NCI-H2081 treated with DMSO at 0.1 percent for 48 hours (cell line): ENCODE measurements at places on chromosomes 7 and 10.

DNA sequence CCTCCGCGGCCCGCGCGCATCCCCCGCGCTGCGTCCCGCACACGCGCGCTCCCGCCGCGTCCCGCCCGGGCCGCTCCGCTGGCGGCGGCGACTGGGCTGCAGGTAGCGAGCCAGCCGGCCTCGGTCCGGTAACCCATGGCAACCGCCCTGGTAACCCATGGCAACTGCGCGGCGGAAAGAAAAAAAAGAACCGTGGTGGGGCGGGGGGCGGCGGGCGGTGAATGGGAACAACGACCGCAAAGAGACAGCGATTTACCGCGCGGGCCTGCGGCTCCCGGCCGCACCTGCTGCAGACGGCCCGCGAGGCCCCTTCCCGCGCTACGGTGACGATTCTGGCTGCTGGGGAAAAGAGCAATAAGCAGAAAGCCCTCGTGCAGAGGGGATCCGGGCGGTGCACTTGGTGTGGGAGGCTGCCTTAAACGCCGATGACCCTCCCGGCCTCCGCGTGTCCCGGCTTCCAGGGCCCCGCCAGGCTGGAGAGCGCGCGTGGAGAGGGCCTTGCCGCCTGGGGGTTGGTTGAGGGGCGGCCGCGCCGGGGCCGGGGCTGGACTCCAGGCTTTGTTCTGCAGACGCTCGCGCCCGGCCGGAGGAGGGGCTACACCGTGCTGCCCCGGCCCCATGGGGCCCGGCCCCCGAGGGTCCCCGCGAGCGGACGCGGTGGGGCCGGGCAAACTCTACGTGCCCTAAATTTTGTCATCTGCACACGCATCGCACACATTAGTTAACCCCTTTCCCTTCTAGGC lies 84.7 kb downstream of the SNX10 start:
- DNase-seq, result no peak

DNA sequence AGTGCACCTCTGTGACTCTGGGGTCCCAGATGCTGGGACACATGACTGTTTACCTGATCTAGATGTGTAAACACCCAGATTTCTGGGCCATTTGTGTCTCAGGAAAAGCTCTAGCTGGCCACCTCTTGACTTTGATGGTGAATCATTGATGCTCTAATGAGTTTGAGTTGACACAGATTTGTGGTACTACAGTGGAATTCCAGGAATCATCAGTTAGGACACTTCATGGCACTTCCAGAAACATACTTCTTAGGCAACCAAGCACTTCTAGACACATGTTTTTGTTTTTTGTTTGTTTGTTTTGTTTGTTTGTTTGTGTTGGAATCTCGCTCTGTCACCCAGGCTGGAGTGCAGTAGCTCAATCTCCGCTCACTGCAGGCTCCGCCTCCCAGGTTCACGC lies 302.2 kb upstream of the ZMIZ1 start:
- DNase-seq, result no peak

GRCh38 chr7:23467291-23467805 lies 2.9 kb downstream of the IGF2BP3 start:
- no peak for DNase-seq

GRCh38 chr10:88028654-88029053 lies 165.2 kb downstream of the PTEN start:
- DNase-seq, result no peak

DNA sequence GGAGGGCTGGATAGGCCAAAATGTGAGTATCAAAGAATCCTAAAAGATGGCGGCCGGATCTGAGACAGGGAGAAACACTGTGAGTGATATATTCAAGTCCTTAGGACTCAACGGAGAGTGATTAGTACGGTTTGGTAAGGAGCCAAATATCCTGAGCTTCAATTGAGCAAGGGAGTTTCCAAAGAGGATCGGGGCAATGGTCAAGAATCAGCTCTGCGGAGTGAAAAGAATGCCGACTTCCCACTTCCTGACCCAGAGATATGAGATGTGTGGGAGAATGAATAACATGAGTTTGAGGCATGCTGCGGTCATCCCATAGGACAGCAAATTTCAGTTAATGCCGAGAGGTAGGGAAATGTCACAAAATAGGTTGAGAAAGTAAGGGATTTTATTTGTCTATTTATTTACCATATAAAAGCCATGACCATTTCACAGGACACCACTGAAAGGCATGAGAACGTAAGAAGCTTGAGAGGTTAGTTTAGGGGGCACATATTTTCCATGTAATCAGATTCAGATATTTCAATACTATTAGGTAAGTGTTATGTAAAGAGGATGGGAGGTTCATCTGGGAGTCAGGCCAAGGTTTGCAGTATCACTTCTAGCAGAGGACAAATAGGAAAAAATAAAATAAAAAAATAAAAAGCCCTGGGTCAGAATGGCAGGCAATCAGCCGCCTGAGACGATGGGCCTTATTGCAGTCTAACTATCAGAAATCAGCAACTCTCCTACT lies 165.6 kb downstream of the HGF start:
- DNase-seq, result no peak

- no peak for DNase-seq
These were observed 215.1 kb downstream of the FOXP2 start for GRCh38 chr7:114629762-114630161.

- DNase-seq, result no peak
These were observed 157.4 kb upstream of the MAGI2 start for GRCh38 chr7:79610748-79611304.

DNA sequence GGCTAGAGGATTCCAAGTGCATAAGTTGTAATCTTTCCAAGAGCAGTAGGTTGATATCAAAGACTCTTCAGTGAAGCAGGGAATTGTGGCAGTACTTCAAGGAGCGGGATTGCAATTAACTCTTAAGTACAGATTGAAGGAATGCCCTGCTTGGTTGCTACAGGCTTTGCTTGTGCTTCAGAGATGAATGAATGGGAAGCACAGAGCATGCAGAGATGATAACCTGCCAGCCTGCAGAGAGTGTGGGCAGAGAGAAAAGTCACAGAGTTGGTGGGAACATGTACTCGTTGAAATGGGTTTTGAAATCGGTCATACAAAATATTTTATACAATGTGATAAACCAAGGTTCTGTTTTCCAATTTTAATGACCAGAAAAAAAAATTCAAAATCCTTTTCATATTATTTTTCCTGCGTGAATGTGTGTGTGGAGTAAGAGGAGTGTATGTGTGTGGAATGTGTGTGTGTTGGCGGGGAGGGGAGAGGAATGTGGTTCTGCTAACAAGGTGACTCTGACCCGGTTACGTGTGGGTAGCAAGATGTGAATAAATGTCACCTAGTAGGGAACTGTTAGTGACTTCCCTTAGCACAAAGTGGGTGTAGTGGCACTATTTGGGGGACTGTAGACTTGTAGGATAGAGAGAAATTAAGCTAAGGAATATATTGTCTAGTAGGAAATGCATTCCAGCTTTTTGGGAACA lies 697.8 kb downstream of the GATA3 start:
- DNase-seq, result no peak

GRCh38 chr10:105370692-105371091 lies 729.6 kb downstream of the SORCS3 start:
- DNase-seq, result no peak

DNA sequence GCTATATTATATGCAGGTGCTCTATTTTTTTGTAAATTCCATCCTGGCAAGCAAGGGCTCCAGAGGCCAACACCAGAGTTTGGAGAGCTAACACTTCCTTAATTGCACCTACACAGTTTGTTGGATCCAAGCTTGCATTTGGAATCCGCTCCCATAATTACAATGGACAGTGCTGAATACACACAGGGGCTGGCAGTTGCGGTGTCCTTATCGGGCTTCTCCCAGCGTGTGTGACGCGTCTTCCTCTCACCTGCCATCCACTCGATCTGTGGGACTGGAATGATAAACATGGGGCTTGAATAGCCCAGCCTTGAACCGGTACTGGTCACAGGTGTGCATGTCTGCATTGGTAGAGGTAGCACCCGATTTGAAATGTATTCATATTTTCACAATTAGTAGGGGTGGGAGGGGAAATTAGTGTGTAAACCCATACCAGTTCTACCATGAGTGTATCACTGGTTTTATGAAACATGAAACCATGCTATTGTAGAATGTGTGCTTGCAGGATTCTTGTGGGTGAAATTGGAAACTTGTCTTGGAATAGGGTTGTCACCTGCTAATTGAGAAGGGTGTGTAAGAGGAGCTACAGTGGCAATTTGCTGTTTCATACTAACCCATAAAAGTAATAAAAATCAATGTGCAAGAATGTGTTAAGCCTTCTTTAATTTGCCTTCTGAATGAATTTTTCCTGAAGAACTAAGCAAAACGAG lies 316.5 kb downstream of the WDR11 start:
- no peak for DNase-seq

DNA sequence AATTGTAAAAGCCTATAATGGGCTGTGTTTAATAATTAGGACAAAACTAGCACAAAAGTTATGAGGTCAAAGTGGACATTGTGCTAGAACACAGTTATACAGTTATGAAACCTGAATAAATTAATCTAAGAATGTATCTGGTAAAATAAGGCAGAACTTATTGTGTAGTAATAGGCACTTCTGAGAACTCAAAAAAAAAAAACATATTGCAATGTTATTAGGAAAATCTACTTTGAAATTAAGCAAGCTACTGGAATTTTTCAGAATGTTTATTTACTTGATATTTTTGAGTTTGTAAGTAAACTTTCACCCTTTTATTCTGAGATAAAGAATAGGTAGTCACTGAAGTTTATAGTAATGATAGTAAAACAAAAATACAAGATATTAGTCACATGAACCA lies 135.8 kb upstream of the ABCB5 start:
- no peak for DNase-seq

GRCh38 chr7:128309976-128310375 lies 33.7 kb downstream of the RBM28 start:
- no peak for DNase-seq

DNA sequence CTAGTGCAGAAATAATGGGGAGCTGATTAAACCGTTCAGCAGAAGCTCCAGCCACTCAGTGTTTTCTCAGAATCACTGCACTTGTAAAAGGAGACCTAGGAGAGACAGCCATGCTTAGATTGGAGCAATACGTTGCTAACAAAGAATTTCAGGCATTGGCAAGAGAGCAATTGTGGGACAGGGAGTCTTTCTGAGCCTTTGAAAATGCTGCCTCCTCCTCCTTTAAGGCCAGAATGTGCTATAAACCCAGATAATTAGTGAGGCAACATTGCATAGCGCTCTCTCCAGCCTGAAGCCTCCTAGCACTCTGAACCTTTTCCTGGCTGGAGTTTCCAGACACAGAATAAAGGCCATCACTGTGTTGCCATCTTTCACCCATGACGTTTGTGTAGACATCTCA lies 18.5 kb upstream of the PTPRN2 start:
- no peak for DNase-seq

- peak; percentile 68 for DNase-seq
These were observed 54.5 kb downstream of the COL1A2 start for GRCh38 chr7:94449151-94449725.

DNA sequence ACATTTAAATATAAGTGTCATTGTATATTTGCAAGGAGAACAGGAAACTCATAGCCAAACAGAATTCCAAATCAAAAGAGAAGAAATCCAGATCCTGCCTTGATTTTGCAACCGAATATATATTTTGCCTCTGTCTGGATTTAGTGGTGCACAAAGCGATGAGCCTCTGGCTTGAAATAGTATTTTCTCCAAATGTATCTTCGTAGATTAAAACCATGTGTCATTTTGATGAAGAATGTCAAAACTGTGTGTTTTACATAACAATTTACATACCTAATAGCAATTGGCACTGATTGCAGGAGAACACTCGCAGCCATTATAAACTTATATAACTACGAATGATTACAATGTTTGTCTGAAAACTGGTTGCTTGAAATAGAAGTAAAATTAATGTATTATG lies 156.4 kb downstream of the ARID5B start:
- DNase-seq, result no peak

- no peak for DNase-seq
These were observed 63.5 kb downstream of the GRK5 start for GRCh38 chr10:119270762-119271366.

DNA sequence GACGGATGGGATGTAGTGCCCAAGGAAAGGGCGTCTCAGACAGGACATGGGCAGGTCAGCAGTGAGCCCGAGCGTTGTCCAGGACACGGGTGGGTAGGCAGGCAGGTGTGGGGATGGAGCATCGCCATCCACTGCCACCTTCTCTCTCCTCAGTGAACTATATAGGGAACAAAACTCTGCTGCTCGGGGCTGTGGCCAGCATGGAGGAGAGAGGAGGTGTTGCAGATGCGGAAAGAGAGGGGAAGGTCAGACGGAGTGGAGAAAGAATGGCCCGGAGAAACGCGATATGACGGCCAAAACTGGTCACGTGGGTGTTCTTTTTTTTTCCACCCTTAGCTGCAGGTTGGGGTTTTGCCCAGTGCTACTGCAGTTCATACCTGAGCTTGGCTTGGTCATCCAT lies 71.2 kb downstream of the GRID1 start:
- no peak for DNase-seq

DNA sequence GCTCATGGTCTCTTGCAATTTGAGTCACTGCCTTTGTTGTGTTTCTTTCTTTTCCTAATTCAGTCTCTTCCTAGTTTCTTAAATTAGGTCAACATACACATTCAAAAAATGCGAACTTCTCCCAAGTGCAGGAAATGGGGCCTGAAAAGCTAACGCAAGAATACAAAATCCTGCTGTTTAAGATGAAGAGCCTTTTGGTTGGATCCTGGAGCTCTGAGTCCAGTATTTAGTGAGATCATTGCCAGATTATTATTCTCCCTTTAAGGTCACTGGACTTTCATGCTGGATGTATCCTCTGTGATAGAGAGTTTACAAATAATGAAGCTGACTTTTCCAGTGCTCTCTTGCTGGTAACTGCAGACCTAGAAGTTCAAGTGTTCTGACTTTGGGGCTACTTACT lies 401.9 kb upstream of the MKI67 start:
- no peak for DNase-seq

GRCh38 chr7:156025675-156026074 lies 213.4 kb upstream of the SHH start:
- no peak for DNase-seq

- no peak for DNase-seq
These were observed 345.0 kb upstream of the PCDH15 start for GRCh38 chr10:55146032-55146431.

- peak; percentile 63 for DNase-seq
These were observed 142.8 kb downstream of the ADK start for GRCh38 chr10:74293686-74294371.

DNA sequence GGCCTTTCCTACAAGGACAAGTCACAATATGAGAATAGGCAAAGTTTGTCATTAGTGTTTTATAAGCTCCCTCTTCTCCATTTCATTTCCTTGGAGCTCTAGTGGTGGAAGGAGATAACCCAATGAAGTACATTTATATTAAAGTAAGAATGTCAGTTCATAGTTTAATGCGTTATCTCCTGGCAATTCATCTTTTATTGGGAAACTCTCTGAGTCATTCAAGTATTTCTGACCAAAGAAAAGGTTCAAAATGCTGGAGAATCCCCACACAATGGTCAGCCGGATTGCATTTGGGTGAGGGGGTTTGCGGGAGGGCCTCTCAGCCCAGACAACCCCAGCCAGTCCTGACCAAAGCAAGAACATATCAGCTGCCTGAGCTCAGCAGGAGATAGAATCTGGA lies 321.5 kb upstream of the NRP1 start:
- DNase-seq, result no peak

GRCh38 chr7:68187532-68187931 lies 1190.9 kb downstream of the TYW1 start:
- no peak for DNase-seq

DNA sequence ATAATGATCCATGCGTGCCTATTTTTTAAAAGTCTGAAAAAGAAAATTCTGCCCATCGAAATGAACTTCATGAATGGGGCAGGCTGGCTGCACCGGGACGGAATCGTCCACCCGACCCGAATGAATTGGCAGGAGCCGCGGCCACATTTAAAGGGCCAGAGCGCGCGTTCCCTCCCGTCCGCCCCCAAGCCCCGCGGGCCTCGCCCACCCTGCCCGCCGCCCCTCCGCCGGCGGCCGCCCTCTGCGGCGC lies 319 bp upstream of the GATA3 start:
- no peak for DNase-seq

GRCh38 chr7:66213637-66214036 lies 8.5 kb downstream of the TPST1 start:
- no peak for DNase-seq
